ENCODE measurements at places on chromosomes 6 and 20.
A peak's percentile ranks its signal among the peaks of the same experiment; 100 is the strongest.

GRCh38 chr6:145336119-145336518 is 399.2 kb downstream of the EPM2A start:
- no peak for DNase-seq

GRCh38 chr6:2081155-2082138 is 164.0 kb downstream of the GMDS start:
- peak; percentile 71 for DNase-seq

DNA sequence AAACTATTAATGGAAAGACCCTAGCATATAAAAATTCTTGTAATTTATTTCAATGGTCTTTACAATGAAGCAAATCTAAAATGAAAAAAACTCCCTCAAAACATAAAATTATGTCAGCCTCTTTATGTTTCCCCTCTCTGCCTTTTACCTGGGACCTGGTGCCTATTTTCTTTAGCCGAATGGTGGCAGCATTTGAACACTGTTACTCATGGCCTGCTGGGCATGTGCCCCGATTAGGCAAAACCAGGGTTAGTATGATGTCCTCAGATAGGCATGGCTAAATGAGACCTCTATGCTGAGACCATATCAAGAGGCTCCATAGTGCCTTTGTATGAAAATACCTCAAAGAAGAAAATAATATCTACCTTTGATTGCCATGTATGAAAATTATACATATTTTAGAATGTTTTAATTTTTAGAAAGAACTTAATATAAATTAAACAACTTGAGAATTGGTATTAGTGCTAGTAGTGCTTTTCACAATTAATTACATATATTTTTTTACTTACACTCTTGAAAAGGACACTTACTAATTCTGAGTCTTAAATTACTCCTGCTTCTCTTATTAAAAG is 22.5 kb upstream of the C6orf58 start:
- DNase-seq: peak; percentile 32

GRCh38 chr6:12844284-12845223 is 128.0 kb downstream of the PHACTR1 start:
- DNase-seq: no peak

DNA sequence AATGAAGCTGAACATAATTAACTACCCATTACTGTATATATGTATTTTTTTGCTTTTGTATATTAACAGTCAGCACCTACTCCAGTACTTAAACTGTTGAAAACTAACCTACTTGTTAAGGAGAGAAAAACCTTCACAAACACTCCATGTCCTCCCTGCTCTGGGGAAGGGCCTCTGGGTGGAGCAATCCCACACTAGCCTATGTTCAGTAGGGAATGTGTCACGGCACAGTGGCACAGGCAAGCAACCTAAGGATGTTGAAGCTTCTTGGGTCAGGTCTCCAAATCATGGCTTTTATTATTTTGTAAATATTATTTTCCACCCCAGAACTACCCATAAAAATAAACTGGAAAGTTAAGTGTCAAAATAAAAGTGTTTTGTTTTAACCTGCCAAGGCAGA is 5.3 kb downstream of the MAN1A1 start:
- DNase-seq: no peak

GRCh38 chr6:56752009-56752408 is 109.3 kb upstream of the DST start:
- DNase-seq: no peak

- no peak for DNase-seq
These were observed 56.3 kb upstream of the PRL start for GRCh38 chr6:22353101-22353500.

- no peak for DNase-seq
These were observed 8.3 kb downstream of the FITM2 start for GRCh38 chr20:44302736-44303135.

DNA sequence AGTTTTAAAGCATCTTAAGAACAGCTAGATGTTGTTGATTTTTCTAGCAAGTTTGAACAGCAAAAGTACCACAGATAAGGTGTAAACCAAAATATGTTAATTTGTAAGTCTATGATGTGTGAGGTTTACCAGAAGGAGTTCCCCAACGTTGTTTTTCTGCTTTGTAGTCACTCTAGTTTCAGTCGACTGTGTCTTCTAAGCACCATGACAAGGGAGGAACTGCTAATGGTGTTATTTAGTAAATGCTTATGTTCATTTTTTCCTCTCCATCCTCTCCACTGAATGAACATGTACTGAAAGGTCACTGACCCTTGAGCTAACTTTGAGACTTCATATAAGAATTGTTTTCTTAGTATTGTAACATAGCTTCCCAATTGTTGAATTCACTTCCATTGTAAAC is 3.0 kb downstream of the ENPP3 start:
- no peak for DNase-seq

GRCh38 chr6:21791581-21791980 is 198.0 kb downstream of the SOX4 start:
- DNase-seq: no peak

- DNase-seq: no peak
These were observed 62.6 kb downstream of the TOX2 start for GRCh38 chr20:43977252-43977651.

GRCh38 chr20:64001607-64002011 is 20.7 kb downstream of the PRPF6 start:
- DNase-seq: no peak

DNA sequence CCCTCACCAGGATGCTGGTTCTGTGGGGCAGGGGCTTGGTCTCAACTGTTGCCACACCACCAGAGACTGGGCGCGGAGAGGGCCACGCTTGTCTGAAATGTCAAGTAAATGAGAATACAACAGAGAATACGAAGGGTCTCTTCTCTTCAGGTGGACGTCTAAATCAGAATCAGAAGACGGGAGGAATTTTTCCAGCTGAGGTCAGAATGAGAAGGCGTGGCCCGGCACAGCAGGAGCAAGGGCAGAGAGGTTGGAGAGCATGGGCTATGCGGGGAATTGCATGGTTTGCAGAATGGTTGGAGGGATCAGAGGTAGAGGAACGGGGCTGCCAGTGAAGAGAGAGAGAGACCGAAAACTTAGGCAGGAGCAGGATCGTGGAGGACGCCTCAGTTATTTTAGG is 337.9 kb downstream of the QKI start:
- DNase-seq: no peak

GRCh38 chr6:154580397-154581135 is 70.1 kb upstream of the CNKSR3 start:
- no peak for DNase-seq

DNA sequence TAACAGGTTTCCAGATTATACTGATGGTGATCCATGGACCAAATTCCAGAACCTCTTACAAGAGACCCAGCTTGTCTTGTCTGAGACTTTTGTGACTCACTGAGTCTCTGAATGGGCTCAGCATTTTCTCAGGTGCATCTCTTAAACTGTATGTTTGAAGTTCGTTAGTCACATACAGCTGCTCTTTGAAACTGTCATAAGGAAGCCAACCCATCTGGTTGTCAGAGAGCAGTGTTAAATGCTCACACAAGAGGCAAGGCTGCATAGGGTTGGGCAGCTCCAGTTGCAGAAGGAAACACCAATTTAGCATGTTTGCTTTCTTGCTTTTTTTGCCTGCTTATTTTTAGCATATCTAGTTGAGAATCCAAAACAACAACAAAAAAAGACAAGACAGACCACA is 47.1 kb downstream of the TRIM27 start:
- no peak for DNase-seq

- DNase-seq: no peak
These were observed 16.9 kb downstream of the KCNK15 start for GRCh38 chr20:44762466-44763140.

- no peak for DNase-seq
These were observed 36.2 kb upstream of the NCOA3 start for GRCh38 chr20:47465335-47466090.

DNA sequence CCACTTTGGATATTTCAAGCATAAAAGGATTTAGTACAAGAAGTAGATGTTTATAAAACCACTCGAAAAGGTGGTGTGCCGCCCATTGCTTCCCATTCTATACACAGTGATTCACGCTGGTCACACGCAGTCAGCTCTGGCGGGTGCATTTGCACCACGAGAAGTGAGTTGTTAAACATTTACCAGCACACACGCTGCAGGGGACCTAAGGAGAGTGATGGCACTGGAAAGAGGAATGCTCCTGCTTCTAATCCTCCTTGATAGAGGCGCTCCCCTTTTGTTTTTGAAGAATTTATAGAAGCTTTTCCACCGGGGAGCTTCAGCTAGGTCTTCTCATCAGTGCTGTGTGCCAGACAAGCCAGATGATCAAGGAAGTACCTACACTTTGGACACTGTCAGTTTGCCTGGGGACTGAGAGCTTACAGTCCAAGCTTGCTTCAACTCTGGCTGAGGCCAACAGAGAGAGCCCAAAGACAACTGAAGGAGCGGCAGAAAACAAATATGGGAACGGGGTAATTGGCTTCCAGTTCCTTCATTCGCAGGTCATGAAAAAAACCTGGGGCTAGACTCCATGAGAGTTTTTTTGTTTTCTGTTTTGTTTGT is 31.2 kb downstream of the MUC22 start:
- no peak for DNase-seq

GRCh38 chr20:20465252-20465651 is 97.3 kb downstream of the INSM1 start:
- DNase-seq: no peak

DNA sequence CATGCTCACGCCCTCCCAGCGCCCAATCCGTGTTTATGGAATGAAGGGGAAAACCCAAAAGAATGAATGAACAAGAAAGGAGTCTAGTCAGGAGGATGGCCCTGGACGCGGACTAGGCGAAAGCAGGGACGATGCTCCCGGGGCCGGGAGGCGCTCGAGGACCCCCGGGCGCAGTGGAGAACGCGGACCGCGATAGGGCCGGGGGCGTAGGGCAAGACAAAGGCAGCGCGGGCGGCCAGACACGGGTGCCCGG is 758 bp downstream of the GCLC start:
- no peak for DNase-seq

DNA sequence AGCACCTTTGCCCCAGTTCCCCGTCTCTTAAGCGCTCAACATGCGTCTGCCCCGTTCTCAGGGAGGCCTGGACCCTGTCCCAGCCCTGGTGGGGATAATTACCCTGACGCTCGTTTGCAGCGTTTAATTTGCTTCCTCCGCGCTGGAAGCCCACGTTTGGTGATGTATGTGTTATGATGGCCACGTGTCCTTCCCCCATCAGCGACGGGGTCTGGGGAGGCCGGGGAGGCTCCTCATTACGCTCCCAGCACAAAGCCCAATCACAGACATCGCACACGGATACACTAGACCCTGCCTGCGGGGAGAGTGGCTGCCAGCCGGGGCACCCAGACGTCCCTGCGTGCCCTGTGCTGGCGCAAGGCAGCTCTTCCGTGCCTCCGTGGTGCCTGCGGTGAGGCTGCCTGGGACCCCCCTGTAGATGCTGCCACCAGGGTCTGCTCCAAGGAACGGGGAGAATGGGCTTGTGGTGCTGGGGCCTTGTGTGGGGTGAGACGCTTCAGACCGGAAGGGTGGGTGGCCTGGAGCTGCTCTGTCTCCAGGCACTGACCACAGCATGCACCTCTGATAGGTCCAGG is 10.2 kb upstream of the CHRNA4 start:
- DNase-seq: no peak

DNA sequence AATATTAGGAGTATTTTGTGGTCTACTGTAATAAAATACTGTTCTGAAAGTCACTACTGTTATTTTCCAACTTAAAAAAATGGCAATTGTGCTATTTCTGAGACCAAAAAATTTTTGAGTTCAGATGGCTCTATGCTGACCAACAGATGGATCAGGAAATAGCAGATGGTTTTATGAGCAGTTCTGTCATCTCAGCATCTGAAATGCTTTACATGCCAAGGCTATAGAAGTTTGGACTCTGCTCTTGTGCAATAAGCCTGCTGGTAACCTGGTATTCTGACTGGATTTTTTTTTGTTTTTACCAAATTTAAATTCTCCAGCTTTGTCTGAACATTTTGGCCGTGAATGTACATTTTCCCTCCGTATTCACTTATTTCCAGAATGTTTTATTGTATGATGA is 1127.5 kb downstream of the GRIK2 start:
- DNase-seq: no peak

GRCh38 chr20:59435518-59435917 is 135.1 kb downstream of the EDN3 start:
- no peak for DNase-seq

GRCh38 chr6:123117145-123117908 is 121.3 kb downstream of the CLVS2 start:
- DNase-seq: no peak

GRCh38 chr6:156395276-156395675 is 381.9 kb upstream of the ARID1B start:
- DNase-seq: no peak

GRCh38 chr6:165940366-165940765 is 227.3 kb downstream of the TBXT start:
- no peak for DNase-seq

All from activated CD8-positive, alpha-beta T cell treated with anti-CD3 and anti-CD28 coated beads, Interleukin-2, amount 10 ng/mL, durations not matched to agents 7 days and 5 days (primary cell).